Kidney epithelial cell (primary cell): ENCODE measurements at places on chromosomes 5 and 9.

DNA sequence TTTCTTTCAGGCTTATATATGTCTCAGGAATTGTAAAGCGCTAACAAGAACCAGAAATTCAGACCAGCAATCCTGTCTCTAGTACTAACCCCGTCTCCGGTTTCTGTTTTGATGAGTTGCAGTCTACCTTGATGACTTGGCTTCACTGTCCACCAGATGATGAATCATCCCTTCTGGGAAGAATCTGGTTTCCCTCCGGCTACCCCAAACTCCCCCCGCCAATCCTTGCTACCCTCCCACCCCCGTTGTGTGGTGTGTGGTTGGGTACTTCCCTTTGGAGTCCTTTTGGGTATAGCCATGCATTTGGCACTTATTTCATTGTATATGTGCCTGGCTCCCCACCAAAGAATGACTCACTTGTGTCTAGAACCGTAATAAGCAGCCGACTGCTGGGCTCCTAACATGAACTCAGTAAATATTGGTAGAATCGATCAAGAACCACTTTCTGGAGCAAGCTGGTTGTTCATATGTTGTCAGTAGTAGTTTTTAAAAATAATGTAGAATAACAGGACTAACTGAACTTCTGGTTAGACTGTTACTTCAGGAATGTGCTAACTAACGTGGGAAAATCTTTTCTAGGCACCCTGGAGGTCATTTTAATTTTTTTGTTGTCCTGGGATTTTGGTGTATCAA is 8.3 kb upstream of the TGFBI start:
- DNase-seq = peak; percentile 87

- DNase-seq = no peak
Measured at GRCh38 chr5:115429345-115429940, 115.1 kb downstream of the FEM1C start.

- DNase-seq = no peak
Measured at GRCh38 chr9:95773053-95773418, 102.5 kb upstream of the ERCC6L2 start.

DNA sequence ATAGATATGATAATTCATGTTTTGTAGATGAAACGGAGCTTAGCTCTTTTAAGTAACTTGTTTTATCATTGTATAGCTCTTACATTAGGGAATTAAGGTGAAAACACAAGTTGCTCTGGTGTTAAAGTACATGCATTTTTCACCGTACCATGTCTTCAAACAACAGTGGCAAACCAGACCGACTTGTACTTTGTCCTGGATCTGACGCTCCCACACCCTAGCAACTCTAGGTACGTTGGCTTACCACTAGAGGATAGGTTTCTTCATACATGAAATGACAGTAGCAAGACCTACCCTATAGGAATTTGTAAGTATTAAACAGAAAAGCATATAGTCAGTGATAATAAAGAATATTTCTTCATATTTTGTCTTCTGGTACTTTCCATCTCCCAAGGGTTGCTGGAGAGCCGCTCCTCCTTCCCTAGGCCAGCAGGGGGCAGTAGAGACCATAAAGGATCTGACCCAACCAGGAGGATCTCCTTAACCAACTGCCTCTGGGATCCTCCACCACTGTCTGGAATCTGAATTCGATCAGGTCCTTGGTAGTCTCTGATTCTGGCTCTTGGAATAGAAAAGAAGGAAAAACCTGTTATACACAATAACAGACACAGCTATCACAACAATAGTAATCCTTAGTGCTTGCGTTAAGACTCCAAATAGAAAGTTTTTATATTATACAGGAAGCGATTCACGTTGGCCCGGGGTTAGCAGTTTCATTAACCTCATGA is 136.7 kb downstream of the CAVIN4 start:
- DNase-seq = no peak

DNA sequence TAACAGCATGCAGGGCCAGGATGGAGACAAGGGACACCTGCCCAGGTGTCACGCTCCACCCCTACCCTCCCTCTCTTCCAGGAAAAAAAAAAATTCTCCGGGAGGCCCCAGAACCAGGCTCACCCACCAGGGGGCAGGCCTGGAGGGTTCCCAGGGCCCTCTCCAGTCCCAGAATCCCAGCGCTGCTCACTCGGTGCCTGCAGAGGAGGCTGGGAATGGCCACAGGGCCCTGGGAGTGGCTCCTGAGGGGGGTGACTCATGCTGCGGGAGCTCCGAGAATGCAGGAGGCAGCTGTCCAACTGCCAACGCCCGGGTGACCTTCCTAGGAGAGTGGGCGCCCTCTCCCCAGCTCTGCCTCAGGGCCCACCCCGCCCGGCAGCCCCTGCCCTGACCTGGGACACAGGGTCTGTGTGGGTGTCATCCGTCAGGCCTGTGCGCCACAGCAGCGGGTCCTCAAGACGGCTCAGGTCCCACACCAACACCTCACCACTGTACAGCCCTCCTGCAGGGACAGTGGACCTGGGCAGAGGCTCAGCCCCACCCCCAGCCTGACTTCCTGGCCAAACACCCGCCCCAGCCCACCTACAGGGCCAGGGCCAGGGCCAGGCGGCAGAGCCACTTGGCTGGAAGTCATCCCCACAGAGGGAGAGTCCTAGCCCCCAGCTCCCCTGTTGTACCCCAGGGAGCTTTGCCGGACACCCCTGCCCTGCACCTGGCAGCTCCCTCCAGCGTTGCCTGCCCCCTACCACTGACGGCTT is 21.2 kb downstream of the DYNC2I2 start:
- peak; percentile 87 for DNase-seq

DNA sequence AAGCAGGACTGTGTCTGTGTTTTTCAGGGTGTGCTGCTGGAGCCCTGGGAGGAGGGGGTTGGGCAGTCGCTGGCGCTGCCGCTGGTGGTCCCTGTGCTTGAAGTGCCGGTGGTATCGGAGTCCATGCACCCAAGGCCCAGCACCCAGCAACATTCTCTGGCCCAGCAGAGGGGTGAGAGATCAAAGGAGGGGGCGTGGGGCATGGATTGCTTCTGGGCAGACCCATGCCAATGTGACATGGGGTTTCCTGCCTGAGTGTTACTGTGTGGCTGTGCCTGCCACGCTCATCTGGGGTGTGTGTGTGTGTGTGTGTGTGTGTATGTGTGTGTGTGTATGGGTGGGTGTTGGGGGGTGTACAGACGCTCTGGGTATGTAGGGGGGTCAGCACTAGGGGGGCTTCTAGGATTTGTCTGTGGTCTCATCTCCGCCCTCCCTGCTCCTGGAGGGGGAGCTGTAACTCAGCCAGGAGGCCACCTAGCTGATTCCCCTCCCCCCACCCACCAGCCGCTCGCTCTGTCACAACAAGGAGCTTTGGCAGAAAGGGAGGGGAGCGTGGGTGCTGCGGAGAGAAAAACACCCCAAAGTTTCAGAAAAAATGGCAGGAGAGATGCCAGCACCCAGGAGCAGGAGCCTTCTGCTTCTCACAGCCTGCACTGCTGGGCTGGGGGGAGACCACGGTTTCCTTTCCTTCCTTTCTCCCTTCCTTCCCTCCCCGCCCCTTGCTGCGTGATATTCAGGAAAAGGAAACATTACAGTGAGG is 35.9 kb upstream of the HSPA9 start:
- DNase-seq = no peak

DNA sequence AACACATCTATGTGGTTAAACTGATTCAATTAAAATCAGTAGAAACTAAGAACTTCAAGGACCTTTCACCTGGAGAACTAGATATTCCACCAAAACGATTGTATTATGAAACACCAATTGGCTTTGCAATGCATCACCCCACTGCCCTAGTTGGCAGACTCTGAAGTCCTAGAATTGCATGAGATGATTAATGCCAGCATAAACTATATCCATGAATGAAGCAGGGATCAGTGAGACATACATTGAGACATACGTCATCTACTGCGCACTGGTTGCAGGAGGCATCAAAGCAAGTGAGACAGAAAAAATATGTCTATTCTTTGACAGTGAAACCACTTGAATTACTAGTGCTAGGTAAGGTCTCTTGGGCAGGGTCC is 9.7 kb upstream of the ZNF354A start:
- no peak for DNase-seq

- DNase-seq = no peak
Measured at GRCh38 chr5:111377306-111377705, 135.0 kb downstream of the STARD4 start.
